Stimulated activated CD4-positive, alpha-beta T cell treated with anti-CD3 and anti-CD28 coated beads, Interleukin-1b, Interleukin-23, amount 100 ng/mL, for 48 hours (primary cell): ENCODE measurements at places on chromosomes 7 and 10.

DNA sequence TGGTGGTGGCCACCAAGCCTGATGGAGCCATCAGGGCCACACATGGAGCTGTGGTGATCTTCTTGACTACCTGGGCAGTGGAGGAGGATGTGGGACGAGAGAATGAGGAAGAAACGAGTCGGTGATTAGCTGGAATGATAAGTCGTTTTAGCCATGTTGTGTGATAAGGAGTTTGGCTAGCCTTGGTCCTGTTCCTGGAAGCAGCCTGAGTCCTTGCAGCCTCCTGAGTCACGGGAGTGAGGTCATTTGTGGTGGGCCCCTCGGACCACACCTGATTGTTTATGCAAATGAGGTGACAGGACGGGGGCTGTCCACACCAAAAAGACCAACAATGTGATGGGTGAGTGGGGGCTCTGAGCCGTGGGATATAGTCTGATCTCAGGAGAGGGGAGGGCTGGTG, 554.4 kb downstream of the PTPRN2 start:
- no peak for DNase-seq

DNA sequence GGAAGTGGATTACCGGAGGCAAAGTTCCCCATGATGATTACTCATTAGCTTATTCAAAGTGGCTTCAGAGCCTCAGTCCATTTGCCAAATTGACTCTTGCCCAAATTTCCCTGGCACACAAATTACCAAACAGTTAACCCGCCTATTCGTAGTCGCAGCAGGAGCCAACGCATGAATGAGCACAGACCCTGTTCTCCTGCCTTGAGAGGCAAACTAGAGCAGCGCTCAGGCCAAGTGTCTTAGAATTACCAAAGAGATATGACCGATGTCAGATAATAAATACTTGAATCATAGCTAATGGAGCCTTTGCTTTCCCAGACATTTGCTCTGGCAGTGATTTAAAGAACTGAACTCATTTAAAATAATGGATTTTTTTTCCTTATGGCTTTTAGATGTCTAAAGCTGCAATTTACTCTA, 64.9 kb downstream of the CTTNBP2 start:
- DNase-seq, result no peak

DNA sequence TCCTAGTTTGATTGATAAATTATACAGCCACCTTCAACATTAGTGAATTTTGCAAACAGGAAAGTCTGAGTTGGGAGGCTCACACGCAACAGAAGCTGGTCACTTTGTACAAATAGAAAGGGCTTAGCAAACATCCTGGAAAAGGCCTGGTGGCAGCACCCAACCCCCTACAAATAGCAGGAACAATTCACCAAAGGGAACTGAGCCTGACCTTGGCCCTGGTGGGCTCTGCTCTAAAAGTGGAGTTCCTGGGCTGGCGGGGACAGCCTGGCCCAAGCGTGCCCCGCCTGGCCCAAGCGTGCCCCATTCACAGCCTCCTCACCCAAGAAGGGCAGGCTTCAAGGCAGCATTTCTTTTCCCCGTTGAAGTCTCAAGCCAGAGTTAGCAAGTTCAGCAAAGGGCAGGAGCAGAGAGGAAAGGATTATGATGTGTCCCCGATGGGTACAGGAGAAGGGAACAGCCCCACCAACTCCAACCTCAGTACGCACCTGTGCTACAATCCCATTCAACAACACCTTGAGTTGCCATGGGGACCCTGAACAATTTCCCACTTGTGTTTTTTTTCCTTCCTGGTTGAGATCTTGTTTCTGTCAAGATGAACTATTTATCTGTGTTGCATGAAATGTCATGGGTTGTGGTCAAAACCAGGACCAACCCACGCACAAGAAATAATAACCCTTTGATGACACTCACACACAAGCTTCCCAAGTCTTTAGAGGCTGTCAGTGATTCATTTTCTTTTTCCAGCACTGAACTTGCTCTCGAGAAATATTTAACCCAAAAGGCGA, 43.4 kb downstream of the RGS10 start:
- DNase-seq, result no peak

DNA sequence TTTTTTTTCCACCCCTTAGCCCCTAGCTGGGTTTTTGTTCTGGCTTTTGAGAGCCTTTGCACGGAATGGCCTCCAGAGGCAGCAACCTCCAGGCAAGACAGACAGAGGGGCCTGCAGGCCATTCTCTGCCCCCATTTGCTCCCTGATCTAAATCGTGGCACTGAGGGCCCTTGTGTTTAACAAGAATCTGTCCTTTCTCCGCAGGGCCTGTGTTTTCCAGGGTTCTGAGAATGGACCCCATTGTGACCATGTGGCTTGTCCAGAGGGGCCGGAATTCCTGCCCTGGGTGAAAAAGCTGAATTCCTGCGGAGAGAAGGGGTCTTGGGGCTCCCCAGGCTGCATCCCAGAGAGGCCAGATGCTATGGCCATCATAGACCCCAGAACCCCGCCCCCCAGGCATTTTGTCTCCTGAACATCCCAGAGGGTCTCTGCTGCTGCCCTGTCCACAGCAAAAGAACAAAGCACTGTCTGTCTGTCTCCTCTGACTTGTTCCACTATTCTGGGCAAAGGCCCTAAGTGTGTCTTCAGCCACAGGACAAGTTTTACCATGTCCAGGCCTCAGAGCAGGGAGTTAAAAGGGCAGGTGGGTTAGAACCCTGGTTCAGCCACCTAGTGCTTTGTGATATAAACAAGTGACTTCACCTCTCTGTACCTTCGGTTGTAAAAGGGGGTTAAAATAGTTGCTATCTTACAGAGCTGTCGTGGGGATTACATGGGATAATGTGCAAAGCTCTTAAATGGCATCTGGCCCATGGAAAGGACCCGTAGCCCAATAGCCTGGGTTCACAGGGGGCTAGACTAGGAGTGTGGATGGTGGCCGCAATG, 155.6 kb downstream of the SH3PXD2A start:
- no peak for DNase-seq

GRCh38 chr7:20442951-20443350, 112.3 kb downstream of the ITGB8 start:
- DNase-seq, result no peak

DNA sequence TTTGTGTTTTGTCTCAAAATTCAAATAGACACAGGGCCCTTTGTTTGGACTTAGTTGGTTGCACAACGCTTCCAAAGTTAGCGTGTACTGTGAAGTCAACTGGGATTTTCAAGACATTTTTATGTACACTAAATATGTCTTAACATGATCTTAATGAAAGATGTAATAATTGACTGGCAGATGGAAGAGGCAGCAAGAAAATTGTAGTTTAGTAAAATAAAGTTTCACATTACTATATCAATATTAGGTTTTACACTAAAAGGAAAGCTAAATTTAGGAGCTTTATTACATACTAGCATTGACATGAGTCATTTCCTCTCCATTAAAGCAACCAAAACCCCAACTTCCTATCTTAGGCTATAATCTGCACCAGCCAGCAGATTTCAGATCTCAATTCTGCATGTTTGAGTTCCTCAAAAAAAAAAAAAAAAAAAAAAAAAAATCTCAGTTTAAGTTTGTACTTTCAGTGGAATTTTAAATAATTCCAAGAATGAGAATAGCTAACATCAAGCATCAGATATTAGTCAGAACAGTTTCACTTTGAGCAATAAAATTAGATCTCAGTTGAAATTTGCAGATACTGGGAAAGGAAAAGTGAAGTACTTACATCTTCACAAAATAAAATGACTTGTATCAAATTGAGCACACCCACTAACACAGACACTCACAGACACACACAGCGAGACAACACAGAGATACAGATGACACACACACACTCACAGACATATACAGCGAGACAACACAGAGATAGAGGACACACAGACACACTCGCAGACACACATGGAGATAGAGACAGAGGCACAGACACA, 346.6 kb upstream of the KLF6 start:
- peak; percentile 30 for DNase-seq

- no peak for DNase-seq
Observed at GRCh38 chr10:86099542-86100334, 266.9 kb downstream of the GRID1 start.

GRCh38 chr10:45441239-45442190, 67.5 kb downstream of the ALOX5 start:
- no peak for DNase-seq

DNA sequence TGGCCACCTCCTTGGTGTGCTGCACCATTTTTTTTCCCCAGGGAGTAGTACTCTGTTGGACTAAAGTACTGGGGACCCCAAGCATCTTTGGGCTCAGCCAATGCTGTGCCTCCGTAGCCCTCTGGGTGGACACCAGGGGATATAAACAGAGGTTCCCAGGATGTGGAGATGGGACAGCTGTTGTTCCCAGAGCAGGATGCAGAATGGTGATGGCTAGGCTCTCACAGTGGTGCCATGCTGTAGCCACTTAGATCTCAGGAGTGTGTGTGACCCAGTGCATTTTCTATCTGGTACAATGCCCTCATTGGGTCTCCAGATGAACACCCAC, 50.9 kb upstream of the SCIN start:
- DNase-seq, result no peak

DNA sequence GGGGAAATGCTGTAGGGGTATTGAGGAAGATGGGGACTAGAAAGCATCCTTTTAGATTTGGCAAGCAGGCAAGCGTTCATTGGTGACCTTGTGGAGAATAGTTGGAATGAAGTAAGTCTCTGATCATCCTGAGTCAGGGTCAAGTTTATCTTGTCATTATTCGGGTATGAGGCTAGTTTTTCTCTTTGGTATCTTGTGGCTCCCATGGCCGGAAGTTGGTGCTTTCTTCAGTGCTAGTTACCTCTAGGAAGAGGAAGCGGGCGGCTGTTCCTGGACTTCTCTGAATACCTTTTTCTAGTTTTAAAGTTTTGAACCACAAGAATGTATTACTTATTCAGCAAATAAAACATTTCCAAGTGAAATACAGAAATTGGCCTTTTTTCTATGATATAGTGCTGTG, 9.2 kb downstream of the CREM start:
- no peak for DNase-seq

GRCh38 chr10:7301006-7301778, 109.6 kb downstream of the SFMBT2 start:
- DNase-seq, result no peak

GRCh38 chr7:19407270-19407669, 262.0 kb upstream of the FERD3L start:
- DNase-seq, result no peak

GRCh38 chr7:103854611-103855010, 134.8 kb downstream of the RELN start:
- DNase-seq, result no peak

- DNase-seq, result no peak
Observed at GRCh38 chr7:150871601-150872000, 19.3 kb downstream of the AOC1 start.

DNA sequence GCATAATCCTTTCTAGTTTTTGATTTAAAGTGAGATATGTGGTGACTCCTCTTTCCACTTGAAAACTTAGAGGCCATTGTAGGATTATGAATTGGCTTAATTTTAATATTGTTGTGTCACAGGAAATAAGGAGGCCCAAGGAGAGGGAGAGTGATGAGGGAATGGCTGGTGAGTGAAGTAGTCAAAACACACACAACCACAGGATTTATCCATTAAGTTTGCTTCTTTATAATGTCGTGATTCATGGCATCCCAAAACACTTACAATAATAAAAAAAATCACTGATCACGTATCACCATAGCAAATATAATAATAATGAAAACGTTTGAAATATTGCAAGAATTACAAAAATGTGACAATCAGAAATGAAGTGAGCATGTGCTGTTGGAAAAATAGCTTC, 1215.5 kb upstream of the LRRTM3 start:
- no peak for DNase-seq

DNA sequence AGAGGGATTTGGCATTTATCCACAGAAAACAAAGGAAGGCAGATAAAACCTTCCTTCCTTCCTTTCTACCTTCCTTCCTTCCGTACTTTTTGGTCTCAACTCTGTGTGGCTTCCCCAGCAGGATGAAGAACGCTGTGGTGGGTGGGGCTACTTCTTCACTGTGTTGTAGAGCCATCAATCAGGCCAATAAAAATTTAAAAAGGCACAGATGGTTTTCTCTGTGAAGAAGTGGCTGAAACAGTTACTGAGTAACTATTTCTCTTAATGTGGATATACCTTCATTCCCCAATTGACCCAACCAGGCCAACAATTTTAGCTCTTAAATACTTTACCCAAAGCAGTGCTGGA, 75.8 kb downstream of the ZNF92 start:
- DNase-seq, result no peak

DNA sequence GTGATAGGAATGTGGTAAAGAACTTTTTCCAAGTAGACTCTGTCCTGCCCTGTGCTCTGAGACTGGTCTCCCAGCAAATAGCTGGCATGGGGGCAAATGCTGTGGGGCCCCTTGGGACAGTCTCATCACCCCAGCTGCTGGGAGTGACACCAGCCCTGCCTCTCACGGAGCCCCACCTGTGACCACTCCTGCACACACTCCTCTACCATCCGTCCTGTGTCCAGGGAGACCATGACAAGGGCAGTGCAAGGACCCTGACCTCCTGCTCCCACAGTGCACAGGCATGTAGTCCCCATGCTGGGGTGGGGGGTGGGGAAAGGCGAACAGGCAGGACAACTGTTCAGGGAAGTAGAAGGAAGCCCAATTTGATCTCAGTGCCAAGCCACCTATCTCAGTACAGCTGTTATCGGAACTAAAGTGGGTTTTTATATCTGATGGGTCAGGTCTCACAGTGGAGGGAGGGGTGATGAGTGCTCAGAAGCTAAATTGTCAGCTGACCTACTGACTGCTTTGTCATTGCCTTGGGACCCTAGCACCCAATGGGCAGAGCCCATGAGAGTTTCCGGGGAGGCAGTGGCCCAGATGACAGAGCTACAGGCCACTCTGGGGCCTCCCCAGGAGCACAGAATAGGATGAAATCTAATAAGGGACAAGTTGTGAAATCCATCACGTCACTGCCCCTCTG, 24.5 kb downstream of the VSTM4 start:
- no peak for DNase-seq

DNA sequence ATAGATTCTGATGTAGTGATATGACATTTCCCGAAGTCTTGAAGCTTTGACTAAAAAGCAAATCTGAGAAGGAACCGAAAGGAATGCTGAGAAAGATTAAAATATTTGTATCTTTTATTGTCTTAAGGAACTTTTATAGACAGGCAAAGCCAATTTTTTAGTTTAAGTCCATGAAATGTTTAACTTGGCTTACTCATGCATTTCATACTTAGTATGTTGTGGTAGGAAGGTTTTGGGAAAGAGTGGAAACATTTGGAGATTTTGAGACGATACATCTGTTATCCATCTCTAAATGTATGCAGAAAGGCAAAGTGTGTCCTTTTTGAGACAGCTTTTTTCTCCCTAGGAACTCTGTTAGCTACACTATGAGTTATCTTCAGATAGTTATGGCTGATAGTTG, 10.1 kb downstream of the TBC1D12 start:
- no peak for DNase-seq

GRCh38 chr7:132653366-132653930, 77.2 kb upstream of the PLXNA4 start:
- no peak for DNase-seq

DNA sequence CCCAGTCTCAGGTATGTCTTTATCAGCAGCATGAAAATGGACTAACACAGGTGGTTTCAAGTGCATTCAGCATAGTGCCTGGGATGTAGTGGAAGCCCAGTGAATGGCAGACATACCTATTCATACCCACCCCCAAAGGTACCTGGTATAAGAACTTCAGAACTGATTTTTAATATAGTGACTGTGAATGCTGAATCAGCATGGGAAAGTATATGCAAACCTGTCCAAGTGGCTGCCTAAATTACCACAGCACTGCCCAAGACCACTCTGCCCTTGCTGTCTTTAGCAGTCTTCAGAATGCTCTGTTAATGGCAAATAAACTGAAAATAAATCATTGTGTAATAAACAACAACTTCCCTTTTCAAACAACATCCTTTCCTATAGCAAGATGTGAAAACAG, 312.1 kb downstream of the GPAM start:
- DNase-seq, result no peak
